ENCODE measurements at places on chromosomes 13 and 19.

DNA sequence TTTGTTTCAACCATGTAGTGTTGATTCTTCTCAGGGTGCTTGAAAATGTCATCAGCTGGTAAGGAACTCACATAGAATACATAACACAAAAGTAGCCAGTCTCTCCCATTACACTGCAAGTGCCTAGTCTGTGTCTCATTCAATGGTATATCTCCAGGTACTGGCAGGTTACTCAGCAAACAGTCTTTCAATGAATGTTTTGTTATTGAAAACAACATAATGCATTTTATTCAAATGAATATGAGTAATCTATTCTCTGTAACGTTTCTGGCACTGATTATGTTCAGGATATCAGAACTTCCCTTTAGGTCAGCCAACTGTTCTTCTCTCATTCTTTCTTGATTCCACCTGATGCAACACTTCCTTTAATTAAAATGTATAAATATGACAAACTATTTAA lies 68.0 kb upstream of the SLITRK1 start:
- no peak for DNase-seq

- DNase-seq, result no peak
These were observed 198.4 kb downstream of the DLEU7 start for GRCh38 chr13:50645092-50645491.

DNA sequence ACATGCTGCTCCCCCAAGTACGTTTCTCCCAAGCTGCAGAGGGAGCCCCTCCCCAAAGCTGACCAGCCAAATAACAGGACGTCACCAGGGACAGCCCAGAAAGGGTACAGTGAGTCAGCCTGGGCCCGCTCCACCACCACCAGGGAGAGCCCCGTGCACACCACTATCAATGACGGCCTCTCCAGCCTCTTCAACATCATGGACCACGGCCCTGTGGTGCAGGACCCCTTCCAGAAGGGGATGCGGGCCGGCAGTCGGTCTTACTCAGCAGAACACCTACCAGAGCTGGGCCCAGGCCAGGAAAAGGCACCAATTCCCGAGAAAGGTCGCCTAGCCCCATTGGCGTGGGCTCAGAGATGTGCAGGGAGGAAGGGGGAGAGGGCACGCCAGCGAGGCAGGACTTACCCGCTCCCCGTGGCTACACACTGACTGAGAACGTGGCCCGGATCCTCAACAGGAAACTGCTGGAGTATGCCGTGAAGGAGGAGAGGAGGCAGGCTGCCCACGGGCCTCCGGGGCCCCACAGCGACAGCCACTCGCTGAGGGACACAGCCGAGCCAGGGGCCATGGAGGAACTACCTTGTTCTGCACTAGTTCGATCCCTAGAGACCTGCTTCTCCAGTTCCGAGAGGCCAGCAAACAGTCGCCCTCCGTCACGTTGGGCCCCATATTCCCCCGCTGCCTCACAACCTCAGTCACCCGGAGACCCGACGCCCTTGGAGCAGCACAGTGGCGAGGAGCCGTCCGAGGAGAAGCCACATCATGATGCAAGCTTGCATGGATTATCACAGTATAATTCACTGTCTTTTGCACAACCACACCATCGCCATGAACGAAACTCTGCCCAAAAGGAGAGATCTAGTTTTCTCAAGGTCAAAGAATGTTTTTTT lies 815.9 kb upstream of the KLHL1 start:
- DNase-seq, result no peak

GRCh38 chr19:18969931-18970659 lies 29.1 kb upstream of the HOMER3 start:
- DNase-seq, result no peak

DNA sequence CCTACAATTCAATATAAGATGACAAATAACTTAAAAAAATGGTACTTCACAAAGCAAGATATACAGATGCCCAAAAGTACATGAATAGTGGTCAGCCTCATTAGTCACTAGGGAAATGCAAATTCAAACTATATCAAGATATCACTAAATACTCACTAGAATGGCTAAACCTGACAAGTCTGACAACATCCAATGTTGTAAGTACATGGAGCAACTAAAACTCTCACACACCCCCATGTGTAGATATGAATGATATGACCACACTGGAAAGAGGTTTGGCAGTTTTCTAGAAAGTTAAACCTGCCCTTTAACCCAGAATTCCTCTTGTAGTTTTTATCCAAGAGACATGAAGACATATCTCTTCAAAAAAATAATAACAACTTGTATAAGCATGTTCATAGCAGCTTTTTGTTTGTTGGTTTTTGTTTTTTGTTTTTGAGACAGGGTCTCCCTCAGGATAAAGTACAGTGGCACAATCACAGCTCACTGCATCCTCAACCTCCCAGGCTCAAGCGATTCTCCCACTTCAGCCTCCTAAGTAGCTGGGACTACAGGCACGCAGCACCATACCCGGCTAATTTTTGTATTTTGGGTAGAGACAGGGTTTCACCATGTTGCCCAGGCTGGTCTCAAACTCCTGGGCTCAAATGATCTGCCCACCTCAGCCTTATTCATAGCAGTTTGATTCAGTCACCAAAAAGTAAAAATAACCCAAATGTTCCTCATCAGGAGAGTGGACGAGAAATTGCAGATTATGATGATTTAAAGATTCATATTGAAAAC lies 55.1 kb downstream of the RFX2 start:
- no peak for DNase-seq

- no peak for DNase-seq
These were observed 12.7 kb upstream of the GAS6 start for GRCh38 chr13:113876346-113877148.

GRCh38 chr13:76833441-76833954 lies 52.7 kb downstream of the KCTD12 start:
- DNase-seq, result no peak

DNA sequence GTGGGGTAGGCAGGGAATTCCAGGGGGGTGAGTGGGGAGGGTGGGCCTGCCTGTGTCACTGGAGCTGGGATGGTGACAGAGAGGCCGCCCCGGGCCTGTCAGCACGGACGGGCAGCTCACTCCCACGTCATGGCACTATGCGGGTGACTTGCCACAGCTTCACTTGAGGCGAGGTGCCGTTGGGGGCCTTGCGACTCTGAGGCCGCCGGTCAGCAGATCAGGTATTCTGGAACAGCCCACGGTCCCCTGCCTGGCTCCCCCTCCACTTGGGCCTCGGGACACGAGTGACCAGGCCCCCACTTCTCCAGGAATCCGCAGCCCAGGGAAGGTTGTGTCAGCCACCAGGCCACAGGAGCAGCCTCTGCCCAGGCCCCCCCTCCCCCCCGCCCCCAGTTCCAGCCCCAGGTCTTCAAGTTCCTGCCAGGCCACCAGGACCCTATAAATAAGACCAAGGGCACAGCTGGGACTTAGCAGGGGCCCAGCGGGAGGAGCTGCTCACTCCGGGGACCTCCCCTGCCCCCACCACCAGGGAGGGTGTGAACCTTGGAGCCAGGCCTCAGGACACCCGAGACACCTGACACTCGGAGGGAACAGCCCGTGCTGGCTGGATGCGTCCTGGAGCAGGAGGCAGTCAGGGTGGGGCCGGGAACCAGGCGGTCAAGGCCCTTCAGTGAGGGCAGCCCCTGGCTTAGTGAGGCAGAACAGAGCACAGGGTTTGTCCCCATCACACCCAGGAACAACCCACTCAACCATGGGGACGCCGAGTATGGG lies 2.7 kb upstream of the MIDN start:
- DNase-seq, result no peak

- DNase-seq, result no peak
These were observed 77.5 kb downstream of the DLEU7 start for GRCh38 chr13:50766013-50766412.

- DNase-seq, result no peak
These were observed 114.8 kb upstream of the TDRD3 start for GRCh38 chr13:60282186-60282585.

- no peak for DNase-seq
These were observed 230.6 kb downstream of the ZNF536 start for GRCh38 chr19:30602661-30603350.

DNA sequence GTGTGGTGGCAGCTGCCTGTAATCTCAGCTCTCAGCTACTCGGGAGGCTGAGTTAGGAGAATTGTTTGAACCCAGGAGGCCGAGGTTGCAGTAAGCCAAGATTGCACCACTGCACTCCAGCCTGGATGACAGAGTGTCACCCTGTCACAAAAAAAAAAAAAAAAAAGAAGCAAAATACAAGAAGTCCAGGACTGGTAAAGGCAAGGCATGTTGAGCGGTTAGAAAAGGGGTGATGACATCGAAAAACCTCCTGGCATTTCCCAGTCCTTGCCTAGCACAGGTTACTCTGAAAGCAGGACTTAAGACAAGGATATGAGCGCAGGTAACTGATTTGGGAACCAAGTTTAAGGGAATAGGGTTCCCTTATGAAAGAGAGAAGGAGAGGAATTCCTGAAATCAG lies 2.5 kb upstream of the LILRB4 start:
- DNase-seq, result no peak

DNA sequence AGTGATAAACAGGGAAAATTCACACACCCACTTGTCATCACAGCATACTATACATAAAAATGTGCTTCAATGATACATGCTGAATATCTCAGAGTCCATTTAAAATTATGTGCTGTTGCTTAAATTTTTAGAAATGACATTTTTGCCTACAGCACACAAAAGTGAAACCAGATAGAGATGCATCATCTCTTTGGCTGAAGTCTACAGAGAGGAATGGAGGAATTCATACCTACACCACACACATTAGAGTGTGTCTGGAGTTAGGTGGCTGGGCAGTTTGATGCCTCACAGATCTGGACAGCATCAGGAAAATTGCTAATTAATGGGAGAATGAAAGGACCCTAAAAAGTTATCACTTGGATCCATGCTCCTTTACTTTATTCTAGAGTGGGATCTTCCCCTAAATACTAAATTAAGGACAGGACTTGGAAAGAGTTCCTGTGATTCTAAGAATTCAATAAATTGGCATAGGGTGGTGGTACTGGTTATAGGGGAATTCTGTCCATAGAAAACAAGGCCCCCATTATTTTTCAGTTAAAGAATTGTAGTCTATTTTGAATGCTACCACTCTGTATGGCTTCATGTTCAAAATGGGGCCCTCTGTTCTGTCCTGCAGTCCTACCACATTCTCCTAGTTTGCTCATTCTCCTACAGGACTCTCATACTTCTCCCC lies 41.3 kb downstream of the RCBTB2 start:
- no peak for DNase-seq

DNA sequence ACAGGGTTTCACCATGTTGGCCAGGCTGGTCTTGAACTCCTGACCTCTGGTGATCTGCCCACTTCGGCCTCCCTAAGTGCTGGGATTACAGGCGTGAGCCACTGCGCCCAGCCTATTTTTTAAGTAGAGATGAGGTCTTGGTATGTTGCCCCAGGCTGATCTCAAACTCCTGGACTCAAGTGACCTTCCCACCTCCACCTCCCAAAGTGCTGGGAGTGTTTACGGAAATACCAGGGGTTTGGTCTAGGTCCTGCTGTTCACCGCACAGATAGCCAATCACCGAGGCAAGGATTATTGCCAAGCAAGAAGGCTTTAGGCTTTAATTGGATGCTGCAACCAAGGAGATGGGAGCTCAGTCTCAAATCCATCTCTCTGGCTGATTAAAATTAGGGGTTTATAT lies 11.6 kb downstream of the CLEC4G start:
- no peak for DNase-seq

Data from stimulated activated CD8-positive, alpha-beta memory T cell treated with anti-CD3 and anti-CD28 coated beads, Interleukin-7, amount 100 ng/mL, for 1 hour (primary cell).